Activated CD4-positive, alpha-beta T cell treated with anti-CD3 and anti-CD28 coated beads for 24 hours (primary cell): ENCODE measurements at places on chromosomes 5 and 9.

DNA sequence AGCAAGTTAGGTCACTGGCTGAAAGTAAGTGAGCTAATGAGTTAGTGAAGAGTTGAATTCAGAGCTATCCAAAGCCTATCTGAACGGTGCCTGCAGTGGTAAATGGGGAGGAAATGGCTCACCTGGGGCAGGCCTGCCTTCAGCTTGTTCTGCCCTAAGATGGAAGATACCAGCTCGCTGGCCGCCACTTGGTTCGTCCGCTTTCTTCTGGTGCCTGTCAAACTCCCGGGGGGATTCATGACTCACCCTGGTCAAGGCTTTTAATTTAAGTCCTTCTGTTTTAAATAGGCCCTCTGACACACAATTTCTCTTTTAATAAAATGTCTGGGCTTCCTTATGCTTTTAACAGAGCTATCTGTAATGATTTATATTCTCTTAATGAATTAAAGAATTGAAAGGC lies 78.8 kb downstream of the CFAP90 start:
- no peak for DNase-seq

- no peak for DNase-seq
Measured at GRCh38 chr5:137611011-137611580, 112.0 kb upstream of the SPOCK1 start.

- no peak for DNase-seq
Measured at GRCh38 chr5:17374973-17375742, 122.9 kb upstream of the TAF11L2 start.

DNA sequence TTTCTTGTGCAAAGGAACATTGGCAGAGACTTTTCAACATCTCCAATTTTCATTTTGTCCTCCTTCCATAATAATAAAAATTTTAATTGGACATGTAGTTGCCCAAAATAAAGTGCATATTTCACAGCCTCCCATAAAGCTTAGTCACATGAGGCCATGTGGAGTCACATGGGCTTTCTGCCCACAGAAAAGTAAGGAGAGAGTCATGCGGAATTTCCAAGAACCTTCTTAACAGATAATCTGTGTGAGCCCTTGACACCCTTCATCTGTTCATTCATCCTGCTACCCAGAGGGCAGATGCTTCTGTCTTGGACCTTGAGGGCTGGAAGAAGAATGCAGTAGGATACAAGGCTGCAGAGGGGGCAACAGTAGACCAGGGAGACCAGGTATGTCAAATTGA lies 60.7 kb downstream of the APTX start:
- DNase-seq = no peak

DNA sequence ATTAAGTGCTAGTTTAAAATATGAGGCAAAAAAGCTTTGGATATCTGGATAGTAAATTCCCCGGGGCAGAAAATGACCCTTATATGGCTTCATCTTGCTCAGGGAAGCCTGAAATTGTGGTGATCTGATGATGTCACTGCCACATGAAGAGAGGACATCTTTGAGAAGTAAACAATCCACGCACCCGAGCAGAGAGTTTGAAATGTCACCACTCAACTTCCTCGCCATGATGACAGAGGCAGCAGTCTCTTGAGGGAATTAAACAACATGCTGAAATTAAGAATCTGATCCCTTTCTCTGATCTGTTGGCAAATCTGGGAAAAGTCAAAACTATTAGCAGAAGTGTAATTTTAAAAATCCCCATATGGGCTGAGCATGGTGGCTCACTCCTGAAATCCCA lies 110.0 kb downstream of the TLE1 start:
- no peak for DNase-seq

DNA sequence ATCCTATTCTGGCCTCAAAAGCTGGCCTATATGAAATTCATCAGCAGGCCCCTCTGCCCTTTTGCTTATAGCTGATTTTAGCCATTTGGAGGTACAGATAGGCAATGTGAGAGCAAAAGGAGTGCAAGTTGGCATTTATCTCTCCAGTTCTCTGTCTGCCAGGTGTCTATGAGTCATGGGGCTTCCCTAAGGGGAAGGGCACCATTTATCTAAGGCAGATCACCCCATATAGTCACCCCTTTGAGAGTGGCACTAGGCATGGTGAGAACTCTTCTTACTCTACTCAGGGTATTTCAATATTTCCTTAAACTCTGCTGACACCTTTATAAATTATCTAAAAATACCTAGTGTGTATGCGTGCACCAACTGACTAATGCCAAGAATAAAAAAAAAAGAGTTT lies 314.7 kb upstream of the CDH6 start:
- DNase-seq = no peak
